Activated naive CD8-positive, alpha-beta T cell treated with anti-CD3 and anti-CD28 coated beads, Interleukin-2, amount 50 U/mL, for 24 hours (primary cell): ENCODE measurements at places on chromosomes 2 and 18.

DNA sequence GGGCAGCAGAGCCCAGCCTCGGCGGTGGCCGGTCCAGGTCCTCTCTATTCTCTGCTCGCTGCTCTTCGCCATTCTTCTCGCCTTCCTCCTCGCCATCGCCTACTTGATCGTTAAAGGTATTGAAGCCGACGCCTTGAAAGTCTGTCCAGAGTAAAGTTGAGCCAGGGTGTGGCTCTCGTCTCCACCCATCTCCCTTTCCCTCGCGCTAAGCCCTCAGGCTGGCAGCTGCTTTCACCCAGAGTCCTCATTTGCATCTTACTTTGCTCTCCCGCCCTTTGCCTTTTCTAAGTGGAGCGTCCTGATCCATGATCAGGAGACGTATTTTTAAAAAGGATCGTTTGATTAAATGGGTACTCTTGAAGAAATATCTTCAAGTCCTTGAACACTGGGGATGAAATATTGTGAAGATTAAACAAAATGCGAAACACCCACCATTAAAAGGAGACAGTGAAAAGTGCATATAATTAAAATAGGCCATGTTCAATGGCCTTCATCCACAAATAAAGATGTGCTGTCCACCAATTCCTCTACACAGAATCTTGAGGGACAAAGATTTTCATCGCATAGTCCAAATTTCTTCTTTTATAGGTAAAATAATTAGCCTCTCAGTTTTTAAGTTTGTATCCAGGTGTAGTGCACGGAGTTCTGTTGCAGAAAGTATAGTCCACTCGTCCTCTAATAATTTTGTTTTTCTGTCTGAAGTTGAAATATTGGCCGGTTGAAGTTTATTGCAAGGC is 657 bp downstream of the ARL6IP6 start:
- DNase-seq = no peak

DNA sequence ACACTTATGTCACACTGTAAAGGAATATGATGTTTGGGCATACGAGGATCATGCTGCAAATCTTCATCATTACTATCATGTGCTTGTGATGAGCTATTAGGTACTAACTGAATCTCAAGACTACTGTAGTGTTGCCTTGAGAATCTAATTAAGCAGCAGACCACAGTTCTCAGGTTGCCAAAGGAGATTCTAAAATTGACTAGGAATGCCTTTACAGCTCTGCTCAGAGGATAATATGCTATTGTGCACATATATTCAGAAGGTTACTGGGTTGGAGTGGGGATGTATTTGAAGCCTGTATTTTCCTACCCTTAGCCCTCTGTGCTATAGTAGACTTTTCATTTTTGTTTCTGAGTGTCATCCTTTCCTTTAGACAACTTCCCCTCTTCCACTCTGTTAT is 175.1 kb downstream of the CDH19 start:
- no peak for DNase-seq

DNA sequence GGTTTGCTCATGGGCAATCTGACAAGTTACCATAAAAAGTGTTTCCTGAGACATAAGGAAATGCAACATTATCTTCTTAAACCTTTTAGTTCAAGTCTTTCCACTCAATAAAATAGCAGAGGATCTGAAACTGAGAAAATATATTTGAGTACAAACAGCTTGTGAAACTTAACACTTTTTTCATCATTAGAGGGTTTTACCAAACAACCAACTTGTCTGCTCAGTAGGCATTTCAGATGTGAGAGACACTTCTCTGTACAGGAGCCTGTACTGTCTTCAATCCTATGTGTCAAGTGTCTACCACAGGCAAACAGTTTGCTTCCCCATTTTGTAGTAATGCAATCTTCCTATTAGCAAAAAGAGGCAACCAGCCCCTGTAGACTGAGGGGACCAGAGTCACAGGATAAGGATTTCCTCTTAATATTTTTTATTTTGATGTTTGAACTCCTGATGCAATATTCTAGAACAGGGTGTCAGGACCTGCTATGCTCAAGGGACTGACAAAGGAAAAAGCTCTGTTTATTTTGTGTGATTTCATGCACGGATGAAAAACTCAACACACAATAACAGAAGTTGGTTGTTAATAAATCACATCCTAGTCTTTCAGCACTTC is 159.1 kb upstream of the LHCGR start:
- DNase-seq = no peak

GRCh38 chr2:10242998-10243925 is 59.4 kb upstream of the HPCAL1 start:
- DNase-seq = no peak

DNA sequence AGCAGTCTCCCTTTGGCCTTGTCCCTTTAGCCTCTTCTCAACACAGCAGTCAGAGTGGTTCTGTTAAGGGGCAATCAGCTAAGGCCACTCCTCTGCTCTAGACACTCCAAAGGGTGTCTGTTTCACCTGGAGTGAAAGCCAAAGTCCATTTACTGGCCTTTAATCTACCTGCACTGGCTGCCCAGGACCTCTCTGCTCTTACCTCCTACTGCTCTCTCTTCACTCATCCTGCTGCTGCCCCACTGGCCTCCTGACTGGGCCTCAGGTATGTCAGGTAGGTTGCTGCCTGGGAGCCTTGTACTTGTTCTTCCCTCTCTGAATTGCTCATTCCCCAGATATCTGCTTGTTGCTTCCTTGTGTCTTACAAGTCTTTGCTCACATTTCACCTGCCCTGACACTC is 68.2 kb downstream of the PIKFYVE start:
- DNase-seq = no peak

DNA sequence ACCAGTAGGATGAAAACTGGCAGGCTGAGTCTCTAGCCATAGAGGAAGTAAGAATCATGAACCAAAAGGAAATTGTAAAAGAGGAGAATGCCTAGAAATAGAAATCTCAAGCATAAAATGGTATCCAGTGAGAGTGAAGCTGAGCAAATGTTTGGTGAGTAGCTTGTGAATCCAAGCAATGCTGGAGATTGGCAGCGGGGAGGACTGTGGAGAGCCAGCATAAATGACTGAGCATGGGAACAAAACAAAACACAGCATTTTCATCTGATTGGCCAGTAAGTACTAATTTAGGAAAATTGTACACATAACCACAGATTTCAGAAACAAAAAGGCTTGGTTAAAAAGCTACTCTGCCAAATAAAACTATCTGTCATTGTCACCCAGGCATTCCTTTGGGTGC is 390.0 kb downstream of the STK39 start:
- no peak for DNase-seq

GRCh38 chr2:240564561-240565332 is 3.5 kb upstream of the RNPEPL1 start:
- DNase-seq = peak; percentile 47

GRCh38 chr2:29195796-29196195 is 80.6 kb downstream of the CLIP4 start:
- DNase-seq = no peak

DNA sequence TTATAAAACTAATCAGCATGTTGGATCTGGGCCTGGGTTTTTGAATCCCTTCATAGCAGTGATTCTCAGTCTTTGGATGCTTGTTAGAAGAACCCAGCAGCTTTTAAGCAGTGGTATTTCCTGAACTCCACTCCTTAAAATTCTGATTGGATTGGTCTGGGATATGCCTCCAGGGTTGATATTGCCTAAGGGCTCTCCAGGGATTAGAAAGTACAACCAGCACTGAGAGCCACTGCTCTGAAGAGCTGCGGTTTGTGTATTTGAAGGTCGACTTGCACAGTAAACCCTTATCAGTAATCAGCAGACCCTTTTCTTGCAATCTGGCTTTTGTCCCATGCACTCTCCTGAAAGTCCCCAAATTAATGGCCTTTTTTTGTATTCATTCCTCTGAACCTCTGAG is 17.0 kb upstream of the RBMS1 start:
- DNase-seq = no peak

- no peak for DNase-seq
Observed at GRCh38 chr2:196108604-196109003, 40.0 kb upstream of the DNAH7 start.

DNA sequence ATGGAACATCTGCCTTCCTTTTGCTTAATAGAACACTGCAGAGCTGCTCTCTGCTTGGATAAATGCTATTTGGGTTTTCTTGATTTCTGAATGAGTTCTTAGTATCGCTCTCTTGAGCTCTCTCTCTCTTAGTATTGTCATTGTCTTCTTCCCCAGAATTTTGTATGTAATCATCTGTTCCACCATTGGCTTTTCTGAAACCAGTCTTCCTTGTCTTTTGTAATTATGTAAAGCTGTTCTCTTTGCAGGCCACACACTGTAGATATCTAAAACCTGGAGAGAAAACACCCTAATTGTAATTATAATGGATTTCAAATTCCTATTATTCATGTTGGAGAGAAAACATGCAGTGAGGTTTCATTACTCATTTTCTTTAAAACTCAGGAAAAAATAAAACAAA is 333.1 kb upstream of the CHAC2 start:
- DNase-seq = no peak

- no peak for DNase-seq
Observed at GRCh38 chr2:62774555-62775366, 69.2 kb downstream of the EHBP1 start.

DNA sequence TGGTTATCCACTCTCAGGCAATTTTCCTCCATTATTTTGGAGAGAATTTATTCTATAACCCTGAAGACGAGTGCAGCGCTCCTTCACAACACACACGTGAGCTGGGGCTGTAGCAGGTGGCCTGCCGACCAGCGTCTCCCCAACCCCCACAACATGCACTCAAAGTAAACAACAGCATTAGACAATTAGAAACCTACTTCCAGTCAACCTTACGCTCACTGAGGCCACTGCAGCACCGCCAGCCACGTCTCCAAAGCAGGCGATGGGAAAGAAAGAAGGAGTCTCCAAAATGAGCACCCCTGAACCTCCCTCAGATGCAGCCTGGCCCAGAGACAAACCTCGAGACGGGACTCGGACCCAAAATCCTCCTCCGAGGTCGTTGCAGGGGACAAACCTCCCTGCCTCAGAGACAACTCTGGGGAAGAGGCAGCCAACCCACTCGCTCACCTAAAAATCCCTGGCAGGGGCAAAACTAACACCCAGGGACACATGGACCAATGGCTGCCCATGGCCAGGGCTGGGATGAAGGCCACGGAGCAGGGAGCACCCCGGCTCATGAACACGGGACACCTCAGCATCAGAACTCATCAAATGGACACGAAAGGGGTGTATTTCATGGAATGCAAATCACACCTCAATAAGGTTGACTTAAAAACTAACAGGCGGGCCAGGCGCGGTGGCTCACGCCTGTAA is 2.6 kb downstream of the SLC66A2 start:
- DNase-seq = no peak
